Activated CD4-positive, alpha-beta T cell treated with anti-CD3 and anti-CD28 coated beads for 1 hour (primary cell): ENCODE measurements at places on chromosomes 5 and 9.

DNA sequence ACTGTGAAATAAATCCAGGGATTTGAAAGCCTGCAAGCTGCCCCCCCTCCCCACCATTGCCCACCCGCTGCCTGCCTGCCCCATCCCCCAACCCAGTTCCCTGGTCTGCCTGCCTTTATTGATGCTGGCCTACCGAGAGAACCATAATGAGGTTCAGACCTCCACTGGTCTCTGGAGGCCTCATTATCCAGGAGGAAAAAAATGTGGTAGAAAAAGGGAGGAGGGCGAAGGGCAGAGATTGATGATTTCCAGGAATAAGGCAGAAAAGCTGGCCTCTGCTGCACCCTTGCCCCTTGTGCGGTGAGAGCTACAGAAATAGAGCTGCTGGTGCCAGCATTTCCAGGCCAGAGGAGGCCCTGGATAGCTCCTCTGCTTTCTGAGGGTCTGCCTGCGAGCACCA is 216.1 kb downstream of the PAPPA start:
- DNase-seq = no peak

DNA sequence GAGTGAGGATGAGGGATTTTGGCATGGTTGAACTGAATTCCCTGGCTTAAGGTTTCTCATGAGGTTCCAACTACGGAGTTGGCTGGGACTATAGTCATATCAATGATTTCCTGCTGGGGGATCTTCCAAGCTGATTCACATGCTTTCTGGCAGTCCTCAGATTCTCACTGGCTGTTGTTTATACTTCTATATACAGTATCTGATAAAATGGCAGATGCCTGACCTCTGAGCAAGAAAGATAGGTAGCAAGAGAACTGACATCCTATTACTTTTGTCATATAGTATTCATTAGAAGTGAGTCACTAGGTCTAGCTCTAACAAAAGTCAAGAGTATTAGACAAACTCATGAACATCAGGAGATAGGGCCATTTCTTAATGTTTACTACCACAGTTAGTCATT is 440.9 kb upstream of the EDIL3 start:
- no peak for DNase-seq

- DNase-seq = no peak
These were observed 969.2 kb downstream of the CDH18 start for GRCh38 chr5:19018822-19019221.

GRCh38 chr5:61264273-61264661 is 67.8 kb upstream of the ZSWIM6 start:
- DNase-seq = no peak

DNA sequence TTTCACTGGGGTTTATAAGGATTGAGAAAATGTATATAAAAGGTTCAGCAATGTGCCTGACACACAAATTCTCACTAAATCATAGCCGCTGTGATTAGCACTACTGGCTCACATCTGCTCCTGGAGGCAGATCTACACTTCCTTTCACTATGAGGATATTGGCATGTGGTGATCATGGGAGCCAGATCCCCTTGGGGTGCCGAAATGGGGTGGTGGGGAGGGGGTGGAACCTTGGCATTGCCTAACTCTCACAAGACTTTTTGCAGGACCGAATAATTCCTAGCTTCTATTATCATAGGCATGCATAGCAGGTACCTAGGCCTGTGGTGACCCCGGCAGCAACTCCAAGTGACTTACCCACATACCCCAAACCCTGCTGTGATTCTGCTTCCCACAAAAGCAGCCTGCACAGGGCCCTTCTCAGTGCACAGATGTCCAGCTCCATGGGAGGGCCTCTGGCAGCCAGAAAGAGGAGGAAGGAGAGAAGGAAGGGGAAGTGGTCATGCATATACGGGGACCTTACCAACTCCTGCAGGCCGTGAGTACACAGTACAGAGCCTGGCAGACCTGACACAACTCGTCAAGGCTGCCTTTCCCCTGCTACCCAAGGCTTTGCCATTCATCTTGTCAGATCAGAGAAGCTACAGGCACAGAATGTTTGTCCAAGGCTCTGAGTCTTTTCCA is 61.3 kb upstream of the IQGAP2 start:
- DNase-seq = no peak

DNA sequence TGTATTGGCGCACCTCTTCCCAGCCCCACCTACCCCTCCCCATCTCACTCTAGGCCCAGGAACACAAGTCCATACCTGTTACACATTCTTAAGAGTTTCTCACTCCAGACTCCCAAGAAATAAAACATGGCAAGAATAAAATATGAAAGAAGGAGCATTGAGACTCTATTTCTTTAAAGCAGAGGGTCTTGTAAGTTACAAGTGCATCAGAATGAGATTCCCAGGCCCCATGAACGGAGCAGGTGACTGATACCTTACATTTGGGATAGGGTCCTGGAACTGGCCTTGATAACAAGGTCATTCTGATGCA is 5.7 kb downstream of the EGR1 start:
- DNase-seq = no peak

DNA sequence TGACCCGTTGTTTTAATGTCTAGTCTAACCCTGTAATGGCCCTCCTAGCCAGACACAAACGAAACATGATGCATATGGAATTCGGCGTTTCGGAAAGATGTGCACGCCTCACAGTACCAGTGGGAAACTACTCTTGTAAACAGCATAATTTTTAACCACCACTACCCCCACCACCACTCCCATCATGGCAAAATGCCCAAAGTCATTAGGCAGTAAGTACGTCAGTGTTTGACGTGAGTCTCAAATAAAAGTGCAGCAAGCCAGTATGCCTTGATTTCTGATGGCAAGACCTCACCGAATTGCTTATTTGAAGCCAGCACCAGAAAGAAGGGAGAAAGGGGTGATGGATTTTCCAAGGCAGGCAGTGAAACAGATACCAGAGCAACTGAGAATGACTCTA is 71.4 kb downstream of the ADRB2 start:
- DNase-seq = no peak

GRCh38 chr5:170491479-170491878 is 12.3 kb upstream of the KCNIP1 start:
- no peak for DNase-seq

DNA sequence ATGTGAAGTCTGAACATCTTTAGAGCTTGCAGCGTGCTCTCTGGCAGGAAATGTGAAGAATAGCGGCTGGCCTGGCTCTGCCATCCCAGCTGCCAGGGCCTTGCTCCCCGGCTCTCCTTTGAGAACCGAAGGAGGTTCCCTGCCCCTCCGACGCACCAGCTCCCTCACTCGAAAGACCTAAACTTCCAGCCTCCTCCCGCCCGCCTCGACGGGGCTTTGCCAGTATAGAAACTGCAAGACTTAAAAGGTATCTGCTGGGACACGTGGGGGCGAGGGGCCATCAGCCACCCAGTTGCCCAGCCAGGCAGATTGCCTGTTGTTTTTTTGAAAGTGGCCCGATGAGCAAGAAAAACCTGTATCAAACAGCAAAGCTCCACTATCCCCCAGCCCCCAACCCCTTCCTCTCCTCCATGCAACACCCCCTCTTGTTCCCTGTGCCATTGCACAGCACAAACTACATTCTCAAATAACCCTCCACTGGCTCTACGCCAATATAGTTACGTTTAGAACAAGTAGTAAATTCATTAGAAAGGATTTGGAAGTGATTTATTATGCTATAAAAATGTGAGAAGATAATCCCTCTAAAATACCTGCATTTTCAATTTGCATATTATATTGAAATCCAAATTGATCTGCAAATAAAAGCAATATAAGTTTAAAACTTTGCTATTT is 331.9 kb downstream of the MED10 start:
- no peak for DNase-seq

DNA sequence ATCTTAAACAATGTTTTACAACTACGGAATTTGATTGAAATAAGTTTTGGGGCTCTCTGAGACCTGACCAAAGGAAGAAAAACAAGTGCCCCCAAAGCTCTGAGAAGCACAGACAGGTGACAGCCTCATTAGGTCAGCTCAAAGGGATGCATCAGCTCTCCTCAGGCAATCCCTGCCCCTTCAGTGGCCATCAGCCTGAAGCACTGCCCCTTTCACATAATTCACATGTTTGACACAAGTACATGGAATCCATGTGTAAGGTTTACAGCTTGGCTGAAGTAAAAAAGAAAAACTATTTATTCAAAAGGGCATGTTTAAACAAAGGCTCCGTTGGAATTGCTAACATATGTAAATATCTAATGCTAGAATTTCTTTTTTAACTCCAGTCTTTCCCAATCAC is 56.3 kb downstream of the TSSK1B start:
- no peak for DNase-seq

GRCh38 chr9:129404621-129405020 is 216.3 kb downstream of the C9orf50 start:
- no peak for DNase-seq

DNA sequence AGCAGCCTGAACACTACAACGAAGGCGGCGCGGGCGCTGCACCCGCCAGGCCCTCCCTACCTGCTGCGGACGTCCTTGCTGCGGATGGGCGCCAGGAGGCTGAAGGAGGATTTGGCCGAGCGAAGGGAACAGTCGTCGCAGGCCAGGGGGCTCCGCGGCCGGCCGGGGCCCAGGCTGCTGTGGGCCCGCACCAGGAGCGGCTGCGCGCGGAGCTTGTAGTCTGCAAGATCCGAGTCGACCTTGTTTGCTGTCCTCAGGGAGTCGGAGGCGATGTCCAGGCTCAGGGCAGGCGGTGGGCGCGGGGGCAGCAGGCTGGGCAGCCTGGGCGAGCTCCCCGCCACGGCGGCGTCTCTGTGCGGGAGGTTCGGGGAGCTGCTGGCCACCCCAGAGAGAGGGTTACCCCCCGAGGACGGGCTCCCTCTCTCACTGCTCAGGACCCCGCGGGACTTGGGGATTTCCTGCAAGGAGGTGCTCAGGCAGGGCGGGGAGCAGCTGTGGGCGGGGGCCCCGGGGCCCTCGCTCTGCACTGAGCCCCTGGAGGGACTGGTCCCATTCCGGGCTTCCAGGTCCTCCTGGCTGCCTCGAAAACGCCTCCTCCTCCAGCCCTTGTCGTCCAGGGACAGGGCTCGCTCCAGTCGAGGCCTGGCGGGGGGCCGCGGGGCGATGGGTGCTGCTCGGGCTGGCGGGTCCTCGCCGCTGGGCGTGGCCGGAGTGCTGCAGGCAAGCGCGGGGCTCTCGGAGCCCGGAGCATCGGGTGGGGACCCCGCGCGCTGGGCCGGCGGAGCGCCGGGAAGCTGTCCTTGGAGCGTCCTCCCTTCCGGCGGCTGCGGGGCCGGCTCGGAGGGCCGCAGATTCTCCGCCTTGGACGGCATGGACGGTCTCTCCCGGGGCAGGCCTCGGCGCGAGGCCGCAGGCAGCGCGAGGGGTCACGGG is 831 bp downstream of the INPP5E start:
- DNase-seq = peak; percentile 37

GRCh38 chr9:128987805-128988204 is 40.3 kb downstream of the NUP188 start:
- no peak for DNase-seq

DNA sequence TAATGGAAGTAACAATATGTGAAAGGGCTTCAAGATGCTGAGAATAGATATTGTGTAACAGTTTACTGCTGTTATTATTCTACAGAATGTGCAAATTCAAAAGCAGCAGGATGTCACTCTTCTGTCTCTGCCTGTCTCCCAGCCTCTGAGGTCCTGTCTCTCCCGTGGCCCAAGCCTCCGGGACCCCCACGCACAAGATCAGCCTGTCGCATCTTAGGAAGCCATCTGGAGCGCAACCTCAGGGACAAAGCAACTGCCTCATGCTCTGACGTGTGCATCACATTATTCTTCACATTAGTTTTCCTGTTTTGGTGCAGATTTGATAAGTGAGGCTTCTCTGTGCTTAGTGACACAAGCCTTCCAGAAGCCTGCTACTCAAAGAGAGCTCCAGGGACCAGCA is 46.5 kb upstream of the C9orf72 start:
- no peak for DNase-seq

GRCh38 chr9:99954819-99955218 is 48.4 kb downstream of the STX17 start:
- DNase-seq = no peak

- no peak for DNase-seq
These were observed 187.7 kb upstream of the TBCA start for GRCh38 chr5:77963795-77964194.

DNA sequence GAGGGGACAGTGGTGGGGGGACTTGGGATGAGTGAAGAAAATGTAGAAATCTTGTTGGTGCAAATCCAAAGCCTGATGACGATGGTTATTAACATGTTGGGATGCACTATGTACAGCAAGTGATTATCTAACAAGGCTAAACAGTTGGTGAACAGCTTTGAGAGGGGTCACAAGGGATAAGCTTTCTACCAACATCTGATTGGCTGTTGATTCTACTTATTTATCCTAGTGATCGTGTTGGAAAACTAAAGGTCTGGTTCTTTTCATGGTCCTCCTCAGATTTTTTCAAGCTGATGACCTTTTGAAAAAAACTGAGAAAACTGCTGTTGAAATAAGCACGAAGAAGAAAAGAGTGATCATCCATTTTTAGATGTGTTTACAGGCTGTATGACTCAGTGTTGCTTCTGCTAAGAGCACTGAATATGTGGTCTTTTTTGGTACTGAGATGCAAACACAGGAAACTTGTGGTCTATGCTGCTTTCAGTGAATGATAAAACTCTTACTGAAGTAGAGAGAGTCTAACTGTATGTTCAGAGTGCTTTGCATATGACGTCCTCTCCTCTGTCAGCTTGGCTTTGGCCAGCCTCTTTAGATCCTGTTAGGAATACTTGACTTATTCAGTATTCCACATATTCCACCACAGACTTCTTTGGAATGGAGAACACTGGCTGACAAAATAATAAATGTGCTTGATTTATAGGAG is 174.8 kb downstream of the SLF1 start:
- no peak for DNase-seq

GRCh38 chr9:6367128-6367890 is 39.1 kb downstream of the TPD52L3 start:
- DNase-seq = no peak

DNA sequence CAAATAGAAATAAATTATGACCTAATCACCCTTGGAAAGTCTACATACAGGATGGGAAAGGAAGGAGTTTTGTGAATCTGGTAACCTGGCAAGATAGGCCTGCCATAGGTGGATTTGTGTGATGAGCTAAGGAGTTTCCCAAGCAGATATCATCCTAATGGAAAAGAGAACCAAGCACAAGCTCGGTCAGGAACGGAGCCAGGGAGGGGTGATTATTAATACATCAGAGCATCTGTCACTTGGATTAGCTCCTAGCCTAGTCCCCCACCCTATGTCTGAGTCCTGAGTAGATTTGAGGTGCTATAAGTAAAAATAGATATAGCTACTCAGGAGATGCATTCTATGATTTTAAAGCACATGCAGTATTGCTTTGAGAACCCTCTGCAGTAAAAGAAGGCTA is 57.3 kb upstream of the SMARCA2 start:
- DNase-seq = no peak

DNA sequence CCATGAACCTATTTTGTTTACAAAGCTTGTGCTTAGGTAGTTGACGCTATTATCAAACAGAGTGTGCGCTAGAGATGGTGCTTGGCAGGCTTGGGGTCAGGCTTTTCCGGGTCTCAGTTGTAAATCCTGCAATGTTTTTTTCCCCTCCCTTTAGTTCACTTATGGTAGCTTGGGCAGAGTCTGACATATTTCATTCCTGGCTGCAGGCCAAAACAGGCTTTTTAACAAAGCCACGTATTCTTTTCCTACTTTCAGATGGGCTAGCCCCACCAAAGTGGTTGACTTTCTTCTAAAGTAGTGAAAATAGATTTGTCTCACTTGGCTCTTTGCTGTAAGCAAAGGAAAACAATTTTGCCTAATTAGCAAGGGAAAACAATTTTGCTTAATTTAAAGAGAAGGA is 58.0 kb upstream of the FBN2 start:
- no peak for DNase-seq
